ENCODE measurements at places on chromosomes 3 and 15.

DNA sequence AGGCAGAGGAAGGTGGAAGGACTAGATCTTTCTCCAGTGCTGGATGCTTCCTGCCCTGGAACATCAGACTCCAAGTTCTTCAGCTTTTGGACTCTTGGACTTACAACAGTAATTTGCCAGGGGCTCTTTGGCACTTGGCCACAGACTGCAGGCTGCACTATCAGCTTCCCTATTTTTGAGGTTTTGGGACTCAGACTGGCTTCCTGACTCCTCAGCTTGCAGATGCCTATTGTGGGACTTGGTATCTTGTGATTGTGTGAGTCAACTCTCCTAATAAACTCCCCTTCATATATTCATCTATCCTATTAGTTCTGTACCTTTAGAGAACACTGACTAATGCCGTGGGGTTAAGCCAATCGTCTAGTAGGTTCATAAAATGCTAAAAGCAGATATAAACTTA is 8.8 kb upstream of the B3GNT5 start:
- DNase-seq, result peak; percentile 63

GRCh38 chr3:31958701-31959152 is 22.3 kb downstream of the OSBPL10 start:
- no peak for DNase-seq

DNA sequence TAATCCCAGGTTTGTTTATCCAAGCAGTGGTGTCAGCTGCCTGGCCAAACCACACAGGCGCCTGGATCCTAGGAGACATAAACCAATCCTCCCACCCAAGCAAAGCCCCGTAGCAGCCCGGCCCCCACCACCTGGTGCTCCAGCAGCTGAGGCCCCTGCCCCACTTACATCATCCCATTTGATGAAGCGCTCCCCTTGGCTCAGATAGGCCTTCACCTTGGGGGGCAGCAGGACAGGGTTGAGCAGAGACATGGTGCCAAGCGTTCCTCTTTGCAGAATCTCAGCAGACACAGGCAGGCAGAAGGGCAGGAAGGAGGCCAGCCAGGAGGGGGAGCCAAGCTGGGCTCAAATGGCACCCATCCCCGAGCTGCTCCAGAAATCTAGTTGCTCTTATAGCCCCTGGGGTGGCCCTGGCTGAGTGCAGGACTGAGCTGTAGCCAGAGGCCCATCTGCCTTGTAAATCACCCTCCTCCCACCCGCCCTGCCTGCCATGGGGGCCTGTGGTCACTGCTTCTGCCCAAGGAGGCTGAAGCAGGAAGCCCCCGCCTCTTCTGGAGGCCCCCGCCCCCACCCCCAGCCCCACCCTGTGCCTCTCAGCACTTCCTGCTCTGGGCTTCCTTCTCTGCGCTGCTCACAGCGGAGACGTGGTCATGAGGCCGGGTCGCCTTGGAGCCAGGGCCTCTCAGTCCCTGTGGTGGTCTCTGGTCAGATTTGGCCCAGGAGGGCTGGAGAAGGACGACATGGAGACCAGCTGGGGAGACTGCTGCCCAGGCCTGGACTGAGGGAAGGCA is at the start of gene PLCB2:
Gene PLCB2, minus strand, starts transcription at position 515 of the 791 bp plus-strand sequence. Its CDS starts 263 bp downstream, at position 252.
- DNase-seq, result no peak

DNA sequence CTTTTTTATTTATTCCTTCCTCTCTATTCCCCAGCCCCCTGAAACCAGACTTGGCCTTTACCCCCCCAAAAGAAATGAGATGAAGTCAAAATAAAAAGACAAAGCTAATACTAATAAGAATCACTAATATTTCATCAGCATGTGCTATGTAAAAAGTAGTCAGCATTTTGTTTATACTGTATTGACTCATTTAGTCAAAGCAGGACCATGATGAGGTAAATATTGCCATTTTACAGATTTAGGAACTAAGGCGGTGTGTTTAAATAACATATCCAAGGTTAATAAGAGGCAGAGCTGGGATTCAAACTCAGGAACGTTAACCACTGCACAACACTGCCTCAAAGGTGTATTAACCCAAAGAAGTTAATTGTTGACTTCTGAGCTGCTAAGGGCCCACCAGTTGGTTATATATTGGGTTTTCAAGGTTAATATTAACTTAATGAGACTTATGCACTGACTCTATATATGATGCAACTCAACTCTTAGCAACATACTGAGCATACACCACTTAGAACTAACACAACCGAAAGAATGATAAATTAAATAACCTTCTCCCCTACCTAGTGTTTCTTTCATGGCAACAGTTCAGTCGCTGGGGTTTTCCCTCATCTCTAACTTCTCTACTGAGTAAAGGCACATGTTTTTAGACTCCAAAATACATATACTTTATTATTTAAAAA is 34.7 kb downstream of the FOXP1 start:
- no peak for DNase-seq

DNA sequence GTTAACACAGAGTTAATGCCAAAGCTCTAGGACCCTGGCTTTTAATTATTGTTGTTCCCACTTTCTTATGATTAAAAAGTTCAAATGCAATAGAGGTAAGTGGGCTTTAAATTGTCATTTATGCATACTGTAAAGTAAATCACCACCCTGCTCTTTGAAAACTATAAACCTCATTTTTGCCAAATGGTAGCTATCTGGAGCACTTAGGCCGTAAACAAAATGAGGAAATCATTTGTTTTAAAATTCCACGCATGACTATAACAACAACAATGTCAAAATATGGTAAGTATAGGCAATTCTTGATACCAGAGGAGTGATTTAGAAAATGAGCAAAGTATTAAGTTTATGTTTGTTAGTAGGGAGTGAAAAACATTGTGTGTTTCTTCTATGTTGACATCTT is 1.8 kb downstream of the UNC13C start:
- DNase-seq, result no peak

DNA sequence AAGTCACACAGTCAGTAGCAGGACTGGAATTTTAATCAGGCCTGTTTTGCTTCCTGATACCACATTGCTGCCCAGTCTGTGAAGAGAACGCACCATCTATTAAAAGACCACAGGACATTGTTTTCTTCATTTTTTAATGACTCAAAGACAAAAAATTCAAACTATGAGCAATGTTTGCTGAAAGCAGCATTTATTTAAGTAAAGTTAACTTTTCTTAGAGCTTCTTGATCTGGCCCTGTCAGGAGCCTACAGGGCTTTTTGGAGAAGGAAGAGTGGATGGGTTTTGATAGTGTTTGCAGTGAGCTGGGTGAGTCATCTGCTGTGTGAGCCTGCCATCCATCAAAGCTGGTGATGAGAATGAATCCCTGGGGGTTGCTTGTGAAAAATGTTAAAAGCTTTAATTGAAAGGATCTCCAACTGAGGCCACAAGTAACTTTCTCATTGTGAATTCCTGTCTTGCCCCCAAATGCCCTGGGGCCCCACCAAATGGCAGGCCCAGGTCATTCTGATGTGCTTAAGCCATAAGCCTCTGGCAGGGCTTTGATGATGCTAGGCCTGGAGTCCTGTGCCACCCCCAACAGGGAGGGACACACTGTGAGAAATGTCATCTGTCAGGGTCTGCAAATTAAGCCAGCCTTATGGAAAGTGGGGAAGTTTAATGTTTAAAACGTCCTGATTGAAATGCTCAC is 136.2 kb upstream of the PFN2 start:
- peak; percentile 69 for DNase-seq

GRCh38 chr15:75036212-75036616 is 12.8 kb downstream of the PPCDC start:
- no peak for DNase-seq

GRCh38 chr3:9912294-9912935 is 4.5 kb upstream of the IL17RC start:
- no peak for DNase-seq

- DNase-seq, result no peak
Measured at GRCh38 chr15:43144512-43144911, 11.1 kb downstream of the TMEM62 start.

GRCh38 chr3:156551261-156551660 is 3.7 kb downstream of the SSR3 start:
- DNase-seq, result no peak

GRCh38 chr3:128420289-128420688 is 46.4 kb downstream of the DNAJB8 start:
- DNase-seq, result no peak

DNA sequence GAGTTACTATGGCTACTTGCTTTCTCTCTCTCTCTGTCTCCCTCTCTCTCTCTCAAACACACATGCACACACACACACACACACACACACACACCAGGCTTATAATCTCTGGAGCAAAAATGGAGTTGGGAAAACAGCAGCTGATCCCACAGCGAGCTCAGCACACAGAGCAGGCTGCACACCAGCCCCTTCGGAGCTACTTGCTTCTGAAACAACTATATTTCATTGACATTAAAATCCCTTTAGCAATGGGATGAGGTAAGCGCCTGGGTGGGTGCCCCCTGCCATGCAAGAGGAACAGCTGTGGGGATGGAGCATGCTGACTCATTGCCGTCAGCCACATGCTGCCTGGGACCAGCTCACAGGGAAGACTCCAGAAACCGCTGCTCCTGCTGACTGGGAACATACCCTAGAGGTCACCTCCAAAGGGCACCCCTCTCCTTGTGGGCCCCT is 45.7 kb downstream of the B3GNT5 start:
- DNase-seq, result peak; percentile 77

DNA sequence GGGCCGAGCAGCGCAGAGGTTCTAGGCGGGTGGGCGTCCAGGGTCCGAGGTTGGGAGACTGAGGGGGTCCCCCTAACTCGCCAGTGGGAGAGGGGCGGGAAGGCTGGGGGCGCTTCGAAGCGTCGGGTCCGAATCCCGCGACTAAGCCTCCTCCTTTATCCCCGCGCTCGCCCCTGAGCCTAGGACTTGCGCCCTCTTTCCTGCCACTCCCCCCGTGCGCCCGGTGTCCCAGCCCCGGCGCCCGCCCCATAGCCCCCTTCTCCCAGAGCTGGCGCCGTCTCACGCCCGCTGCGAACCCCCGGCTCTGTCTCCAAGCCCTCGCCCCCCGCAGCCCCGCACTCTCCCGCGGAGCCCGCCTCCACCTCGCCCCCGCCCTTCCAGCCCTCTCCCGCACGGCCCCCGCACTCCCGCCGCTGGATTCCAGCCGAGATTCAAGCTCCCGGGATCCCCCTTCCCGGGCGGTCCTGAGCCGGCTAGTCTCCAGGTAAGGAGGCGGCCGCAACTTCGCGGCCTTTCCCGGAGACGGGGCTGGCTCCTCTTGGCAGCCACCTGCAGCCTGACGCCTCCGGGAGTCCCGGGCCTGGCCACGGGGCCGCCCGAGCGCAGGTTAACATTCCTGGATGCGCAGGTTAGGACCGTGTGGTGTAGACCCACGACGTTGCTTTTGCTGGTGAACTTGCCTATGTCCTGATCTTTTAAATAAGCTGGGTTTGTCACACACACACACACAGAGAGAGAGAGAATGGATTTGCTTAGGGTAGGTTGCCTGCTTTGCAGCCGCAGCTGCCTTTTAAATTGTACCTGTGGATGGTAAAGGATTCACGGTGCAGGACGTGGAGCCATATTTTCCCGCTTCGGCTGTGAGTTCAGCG is 563 bp downstream of the PXYLP1 start:
- peak; percentile 46 for DNase-seq

DNA sequence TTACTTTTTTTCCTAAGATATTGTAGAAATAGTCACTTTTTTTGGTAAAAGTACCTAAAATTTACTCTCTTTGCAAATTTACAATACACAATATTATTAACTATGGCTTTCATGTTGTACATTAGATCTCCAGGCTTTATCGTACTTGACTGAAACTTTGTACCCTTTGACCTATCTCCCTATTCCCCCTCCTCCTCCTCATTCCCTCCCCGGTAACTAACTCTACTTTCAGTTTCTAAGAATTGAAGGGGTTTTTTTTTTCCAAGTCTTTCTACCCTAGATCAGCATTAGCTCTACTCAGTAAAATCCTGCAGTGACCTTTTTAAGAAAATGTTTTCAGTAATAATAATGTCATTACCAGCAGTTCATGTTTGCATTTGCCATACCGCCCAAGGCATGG is 10.1 kb downstream of the HACL1 start:
- DNase-seq, result no peak

DNA sequence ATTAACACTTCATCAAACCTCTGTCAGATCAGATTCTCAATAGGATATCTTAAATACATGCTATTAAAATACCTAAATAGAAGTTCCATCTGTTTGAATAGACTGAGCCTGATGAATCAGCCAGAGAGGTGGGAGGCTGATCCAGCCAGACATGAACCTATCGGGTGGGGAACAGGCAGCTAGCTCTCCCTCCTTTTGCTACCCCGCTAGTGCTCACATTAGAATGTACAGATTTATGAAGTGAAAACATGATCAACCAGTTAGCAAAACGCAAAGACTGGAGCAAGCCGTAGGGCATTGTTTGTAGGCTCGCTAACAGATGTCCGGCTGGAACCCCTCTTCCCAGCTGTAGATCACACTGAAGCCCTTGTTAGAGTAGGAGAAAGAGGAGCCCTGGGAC is 54.4 kb downstream of the GTF2E1 start:
- peak; percentile 21 for DNase-seq

GRCh38 chr3:100136921-100137320 is 22.6 kb upstream of the FILIP1L start:
- DNase-seq, result no peak

- DNase-seq, result no peak
Measured at GRCh38 chr3:52854013-52854412, 19.2 kb upstream of the MUSTN1 start.

- DNase-seq, result no peak
Measured at GRCh38 chr15:74589826-74590225, 25.8 kb upstream of the CLK3 start.

DNA sequence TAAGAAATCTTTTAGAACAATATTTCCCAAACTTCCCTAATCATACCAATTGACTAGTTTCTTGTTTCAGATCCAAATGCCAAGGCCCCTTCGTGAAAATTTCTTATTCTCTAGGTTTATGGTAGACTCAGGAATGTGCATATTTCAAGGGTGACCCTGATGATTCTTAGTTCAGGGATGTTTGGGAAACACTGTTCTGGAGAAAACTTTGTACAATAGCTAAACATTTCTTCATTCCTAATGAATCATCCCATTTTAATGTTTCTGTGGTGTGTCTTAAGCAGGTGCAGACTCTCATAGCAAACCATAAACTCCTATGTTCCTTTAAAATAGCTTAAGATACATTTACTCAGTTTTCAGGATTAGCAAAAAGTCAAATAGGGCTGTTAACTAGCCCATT is 314.5 kb downstream of the TIGIT start:
- DNase-seq, result no peak
